ENCODE measurements at places on chromosomes 16 and 17.

DNA sequence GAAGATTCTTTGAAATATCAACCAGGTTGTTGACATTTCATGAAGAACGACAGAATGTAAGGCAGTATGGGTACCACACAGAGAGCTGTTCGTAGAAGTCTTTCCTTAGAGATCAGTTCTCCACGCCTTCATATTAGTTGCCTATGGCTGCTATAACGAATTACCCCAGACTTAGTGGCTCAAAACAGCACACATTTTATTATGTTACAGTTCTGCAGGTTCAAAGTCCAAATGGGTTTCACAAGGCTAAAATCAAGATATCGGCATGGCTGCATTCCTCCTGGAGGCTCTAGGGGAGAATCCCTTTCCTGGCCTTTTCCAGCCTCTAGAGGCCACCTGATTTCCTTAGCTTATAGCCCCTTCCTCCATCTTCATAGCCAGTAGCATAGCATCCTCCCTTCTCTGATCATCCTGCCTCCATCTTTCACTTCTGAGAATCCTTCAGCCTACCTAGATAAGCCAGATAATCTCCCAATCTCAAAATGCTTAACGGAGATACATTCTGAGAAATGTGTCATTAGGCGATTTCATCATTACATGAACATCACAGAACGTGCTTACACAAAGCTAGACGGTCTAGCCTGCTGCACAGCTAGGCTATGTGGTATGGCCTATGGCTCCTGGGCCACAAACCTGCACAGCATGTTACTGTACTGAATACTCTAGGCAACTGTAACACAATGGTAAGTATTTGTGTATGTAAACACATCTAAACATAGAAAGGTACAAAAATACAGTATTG, 26.0 kb downstream of the ERCC4 start:
- DNase-seq: no peak

GRCh38 chr16:72749091-72749490, 298.8 kb downstream of the ZFHX3 start:
- peak; percentile 3 for DNase-seq

DNA sequence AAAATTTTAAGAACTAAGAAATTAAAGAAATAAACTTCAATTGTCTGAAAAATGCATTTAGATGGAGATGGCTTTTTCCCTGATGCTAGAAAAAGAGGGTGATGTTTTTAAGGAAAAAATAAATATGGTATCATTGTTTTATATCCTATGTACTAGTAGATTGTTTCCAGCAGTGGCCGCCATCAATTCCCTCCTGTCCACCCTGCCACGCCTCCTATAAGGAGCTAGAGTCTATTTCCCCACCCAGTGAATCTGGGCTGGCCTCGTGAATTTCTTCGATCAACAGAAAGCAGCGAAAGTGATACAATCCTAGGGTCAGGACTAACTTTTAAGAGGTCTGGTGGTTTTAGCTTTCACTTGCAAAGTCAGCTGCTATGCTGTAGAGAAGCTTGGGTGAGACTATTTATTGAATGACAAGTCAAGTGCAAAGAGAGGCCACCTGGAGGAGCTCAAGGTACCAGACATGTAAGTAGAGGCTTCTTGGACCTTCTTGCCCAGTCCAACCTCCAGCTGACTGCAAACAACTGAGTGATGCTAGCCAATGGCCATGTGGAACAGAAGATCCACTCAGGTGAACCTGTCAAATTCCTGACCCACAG, 80.9 kb upstream of the MTMR4 start:
- DNase-seq: no peak

DNA sequence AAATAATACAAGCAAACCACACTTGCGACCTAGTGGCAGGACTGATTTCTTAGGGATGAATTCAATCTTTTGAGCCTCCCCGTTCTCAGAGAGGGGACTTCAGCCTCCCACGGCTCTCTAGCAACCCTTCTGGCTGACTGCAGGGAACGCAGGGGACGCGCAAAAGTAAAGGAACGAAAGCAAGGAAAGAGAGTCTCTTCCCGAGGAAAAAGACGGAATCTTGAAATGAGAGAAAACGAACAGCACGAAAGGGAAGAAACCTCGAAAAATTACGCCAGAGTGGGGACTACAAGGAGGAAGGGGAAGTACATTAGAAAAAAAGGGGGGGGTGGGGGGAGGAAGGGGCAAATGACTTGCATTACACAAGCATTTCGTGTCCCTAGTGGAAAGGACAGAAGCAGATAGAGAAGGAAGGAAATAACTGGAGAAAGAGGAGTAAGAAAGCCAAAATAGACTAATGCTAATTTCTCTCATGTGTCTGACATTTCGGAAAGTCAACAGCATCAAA, 1.2 kb downstream of the GRB2 start:
- DNase-seq: peak; percentile 93

GRCh38 chr16:86377251-86378022, 132.9 kb upstream of the FOXF1 start:
- DNase-seq: no peak

GRCh38 chr17:69046121-69046807, 14.5 kb downstream of the ABCA9 start:
- no peak for DNase-seq

DNA sequence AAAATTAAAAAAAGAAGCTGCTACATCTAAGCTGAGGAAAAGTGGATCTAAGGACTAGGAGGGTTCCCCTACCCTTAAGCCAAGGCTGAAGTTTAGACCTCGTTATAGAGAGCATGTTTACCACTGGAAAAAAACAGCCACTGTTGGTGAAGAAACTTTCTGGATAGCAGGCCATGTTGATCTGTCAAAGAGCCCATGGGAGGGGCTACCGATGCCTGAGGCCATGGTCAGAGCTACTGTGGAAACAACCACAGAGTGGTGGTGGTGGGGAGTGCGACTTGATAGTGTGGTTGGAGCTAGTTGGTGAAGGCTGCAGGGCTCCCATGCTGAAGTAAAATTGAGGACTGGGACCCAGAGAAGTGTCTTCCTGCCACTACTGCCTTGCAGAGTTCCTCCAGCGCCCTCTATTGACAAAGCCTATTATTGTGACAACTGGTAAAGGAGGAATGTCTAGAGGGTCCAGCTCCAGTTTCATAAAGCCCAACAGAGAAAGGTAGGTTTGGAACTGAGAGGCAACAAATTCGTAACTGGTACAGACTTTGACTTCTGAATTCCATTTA, 12.7 kb upstream of the FAM20A start:
- peak; percentile 87 for DNase-seq

GRCh38 chr16:11542069-11542744, 44.5 kb downstream of the LITAF start:
- DNase-seq: no peak

GRCh38 chr16:8752706-8753105, 44.7 kb downstream of the TMEM186 start:
- DNase-seq: no peak

DNA sequence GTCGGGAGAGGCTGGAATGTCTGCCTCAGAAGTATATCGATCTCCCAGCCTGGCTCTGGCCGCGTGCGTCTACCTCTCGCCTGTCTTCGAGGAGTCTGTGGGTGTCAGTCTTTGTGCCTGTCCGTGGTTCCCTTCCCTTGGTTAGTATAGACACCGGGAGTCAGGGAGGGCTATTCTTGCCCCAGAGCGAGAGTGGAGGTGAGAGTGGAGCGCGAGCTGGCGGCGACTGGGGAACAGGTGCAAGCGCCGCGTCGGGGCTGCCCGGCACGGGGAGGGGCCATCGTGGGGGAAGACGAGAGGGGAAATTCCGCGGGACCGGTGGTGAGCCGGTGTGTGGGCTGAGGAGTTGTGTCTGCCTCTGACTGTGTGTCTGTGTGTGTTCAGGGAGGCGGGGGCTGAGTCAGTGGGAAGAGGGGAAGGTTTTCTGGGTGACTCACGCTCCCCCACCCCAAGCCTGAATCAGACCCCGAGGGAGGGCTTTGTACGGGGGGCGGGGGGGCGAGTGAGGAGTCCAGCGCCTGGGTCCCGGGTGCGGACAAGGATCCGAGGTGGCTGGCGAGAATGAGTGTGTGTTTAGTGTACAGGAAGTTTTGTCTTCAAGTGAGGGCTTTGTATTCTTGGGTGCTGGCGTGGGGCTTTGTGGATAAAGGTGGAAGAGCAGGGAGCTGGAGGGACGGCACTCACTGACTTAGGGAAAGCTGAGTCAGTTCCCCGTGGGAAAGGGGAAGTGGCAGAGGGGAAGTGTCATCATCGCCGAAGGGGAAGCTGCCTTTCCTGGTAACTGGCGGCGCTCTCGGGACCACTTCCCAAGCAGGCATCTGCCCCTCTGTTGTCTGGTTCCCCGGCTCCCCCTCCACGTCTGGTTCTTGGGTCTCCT, 8.6 kb downstream of the KDM6B start:
- DNase-seq: peak; percentile 98

DNA sequence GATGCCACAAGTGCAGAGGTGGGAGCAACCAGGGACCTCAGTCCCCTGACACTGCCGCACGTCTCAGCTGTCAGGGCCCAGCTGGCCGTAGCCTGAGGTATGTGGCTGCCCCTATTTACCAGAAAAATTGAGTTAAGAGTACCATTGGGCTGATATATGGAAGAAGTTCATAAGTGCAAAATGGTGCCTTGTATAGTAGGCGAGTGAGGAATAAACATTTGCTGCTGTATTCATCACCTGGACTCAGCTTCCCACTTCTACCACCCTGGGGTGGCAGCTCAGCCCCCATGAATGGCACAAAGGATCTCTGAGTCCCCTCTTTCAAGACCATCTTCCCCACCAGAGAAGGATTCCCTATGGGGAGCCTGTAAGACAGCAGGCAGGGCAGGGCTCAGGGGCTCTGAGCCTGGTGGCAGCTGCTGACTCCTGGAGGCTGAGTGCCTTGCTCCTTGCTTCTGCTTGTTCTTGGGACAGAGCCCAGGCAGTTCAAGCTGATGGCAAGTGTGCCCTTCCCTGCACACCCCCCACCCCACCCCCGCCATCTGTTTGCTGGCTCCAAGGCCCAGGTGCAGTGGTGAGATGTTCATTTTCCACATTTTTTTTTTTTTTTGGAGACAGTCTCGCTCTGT, 29.0 kb downstream of the TRPV2 start:
- no peak for DNase-seq

- no peak for DNase-seq
Measured at GRCh38 chr17:55730808-55731207, 8.1 kb upstream of the TMEM100 start.

DNA sequence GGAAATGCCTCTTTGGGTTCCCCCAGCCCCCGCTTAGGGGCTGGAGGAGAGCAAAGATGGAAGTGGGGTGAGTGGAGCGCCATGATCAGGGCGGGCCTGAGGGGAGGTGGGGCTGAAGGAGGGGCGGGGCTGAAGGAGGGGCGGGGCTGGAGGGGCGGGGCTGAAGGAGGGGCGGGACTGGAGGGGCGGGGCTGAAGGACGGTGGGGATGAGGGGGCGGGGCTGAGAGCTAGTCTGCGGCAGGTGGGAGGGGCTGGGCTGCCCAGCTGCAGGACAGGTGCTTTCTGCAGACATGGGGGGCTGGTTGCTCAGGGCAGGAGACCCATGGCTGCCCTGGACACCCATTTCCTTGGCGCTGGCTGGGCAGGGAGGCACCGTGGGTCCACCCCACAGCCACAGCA, 39.1 kb upstream of the PABPN1L start:
- DNase-seq: no peak

DNA sequence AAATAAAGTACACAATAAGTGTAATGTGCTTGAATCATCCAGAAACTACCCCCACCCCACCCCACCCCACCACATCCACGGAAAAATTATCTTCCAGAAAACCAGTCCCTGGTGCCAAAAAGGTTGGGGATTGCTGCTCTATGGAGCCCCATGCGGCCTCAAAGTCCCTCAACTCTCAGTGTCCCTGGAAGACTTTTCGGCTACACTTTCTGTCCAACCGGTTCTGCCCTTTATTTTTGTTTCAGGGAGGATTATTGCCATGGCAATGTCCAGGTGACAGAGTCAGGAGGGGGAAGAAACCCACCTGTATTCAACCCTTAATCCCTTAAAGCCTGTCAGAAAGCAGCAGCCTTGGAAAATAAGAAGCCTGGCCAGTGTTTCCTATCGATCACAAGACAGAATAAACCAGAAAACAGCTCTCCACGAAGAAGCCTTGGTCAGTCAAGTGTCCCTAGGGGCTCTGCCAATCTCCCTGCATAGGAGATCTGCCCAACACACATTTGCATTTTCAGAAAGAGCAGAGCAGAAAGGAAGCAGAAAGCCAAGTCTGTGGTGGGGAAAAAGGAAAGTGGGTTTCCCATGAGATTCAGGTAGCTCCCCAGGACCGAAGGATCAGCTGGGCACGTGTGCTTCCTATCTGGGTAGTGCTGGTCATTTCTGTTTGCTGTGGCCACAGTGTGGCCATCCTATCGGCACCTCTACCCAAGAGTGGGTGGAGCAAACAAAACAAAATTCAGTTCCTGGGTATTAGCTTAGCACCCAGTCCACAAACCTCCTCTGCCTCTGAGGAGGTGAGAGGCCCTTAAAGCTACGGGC, 342.7 kb downstream of the SOX9 start:
- DNase-seq: no peak

DNA sequence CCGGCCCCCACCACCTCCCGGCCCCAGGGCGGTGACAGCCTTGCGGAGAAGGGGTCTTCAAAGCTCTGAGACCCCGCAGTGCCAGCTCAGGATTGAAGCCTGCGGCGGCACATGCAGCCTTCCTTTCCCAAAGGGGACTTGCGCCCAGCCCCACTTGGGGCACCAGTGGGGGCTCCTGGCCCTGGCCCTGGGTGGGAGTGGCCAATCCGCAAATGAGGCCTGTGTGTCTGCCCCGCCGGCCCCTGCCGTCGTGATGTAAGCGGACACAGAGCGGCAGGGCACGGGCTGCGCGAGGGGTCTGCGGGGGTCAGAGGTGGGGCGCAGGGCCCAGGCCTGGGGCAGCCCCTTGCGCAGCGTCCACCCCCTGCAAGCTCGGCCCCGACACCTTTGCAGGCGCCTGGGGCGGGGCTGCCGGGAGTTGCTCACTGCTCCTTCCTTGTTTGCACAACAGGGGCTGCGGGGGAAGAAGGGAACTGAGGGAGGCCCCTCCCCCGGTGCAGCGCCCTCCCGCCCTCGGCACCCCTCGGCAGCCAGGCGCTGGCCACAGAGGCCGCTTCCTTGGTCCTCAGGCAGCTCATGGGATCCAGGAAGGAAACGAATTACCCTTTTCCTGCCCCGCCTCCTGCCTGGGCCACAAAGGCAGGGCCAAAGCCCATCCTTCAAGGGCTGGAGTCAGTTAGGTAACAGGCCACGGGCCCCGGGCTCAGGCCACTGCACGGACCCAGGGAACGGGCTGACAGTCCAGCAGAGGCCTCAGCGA, 2.9 kb downstream of the SLC16A3 start:
- DNase-seq: peak; percentile 89

- no peak for DNase-seq
Measured at GRCh38 chr17:7292729-7293128, 1.7 kb downstream of the YBX2 start.

DNA sequence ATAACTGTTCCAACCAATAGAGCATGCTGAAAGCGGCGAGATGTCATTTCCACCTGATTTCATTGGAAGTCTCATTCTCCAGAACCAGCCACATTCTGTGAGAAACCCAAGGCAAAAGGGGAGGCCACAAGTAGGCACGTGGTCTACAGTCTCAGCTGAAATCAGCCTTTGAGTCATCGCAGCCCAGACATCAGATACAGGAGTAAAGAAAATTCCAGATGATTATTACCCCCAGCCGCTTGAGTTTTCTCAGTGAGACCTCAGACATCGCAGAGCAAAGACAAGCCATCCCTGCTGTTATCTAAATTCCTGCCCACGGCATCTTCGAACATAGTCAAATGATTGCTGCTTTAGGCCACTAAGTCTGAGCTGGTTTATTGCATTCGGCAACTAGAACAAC, 23.1 kb downstream of the STAT3 start:
- no peak for DNase-seq

Data from inflammatory macrophage (primary cell).